ENCODE measurements at places on chromosomes 13 and 19.

DNA sequence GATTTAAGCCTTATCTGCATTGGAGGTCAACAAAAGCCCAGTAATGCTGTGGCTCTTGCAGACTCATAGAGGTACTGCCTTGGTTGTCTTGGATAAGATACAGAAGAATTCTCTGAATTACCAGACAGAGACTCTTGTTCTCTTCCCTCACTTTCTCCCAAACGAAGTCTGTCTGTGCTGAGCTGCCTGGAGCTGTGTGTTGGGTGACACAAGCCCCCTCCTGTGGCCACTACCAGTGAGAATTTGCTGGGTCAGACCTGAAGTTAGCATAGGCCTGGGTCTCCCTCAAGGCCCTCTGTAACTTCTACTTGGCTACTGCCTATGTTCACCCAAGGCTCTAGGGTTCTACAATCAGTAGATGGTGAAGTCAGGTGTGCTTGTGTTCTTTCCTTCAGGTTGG is 413.0 kb downstream of the PCDH20 start:
- DNase-seq: no peak

- DNase-seq: no peak
Measured at GRCh38 chr13:19772306-19772705, 10.4 kb downstream of the PSPC1 start.

DNA sequence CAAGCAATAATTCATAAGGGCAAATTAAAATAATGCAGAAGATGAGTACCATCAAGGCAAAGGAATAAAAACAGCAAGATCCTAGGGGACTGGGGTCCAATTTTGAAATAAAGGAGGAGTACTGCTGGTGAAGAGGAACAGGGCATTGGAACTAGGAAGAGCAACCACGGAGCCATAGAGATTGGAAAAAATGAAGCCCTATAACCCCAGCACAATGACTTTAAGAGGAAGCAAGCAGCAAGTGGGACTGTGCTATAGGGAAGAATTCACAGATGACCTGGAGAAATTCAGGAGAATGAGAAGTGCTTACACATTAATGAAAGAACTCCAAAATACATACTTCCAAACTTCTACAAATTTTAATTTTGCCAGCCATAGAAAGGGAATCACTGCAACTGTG is 44.9 kb upstream of the ITM2B start:
- no peak for DNase-seq

DNA sequence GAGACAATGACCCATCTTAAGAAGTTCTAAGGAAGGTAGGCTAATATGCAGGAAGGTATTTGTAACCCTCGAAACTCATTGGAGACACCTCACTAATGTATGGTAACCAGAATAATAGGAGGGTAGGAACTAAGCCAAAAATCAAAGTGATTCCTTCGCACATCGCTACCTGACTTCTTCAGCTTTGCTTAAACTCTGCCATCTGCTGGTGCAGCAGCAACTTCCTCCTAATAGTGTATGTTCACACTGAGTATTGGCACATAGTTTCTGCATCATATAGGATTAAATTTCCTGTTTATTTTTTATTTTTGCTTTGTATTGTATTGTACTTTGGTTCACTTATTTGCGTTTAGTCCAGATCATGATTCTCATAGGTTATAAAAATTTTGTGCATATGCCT is 676.2 kb downstream of the GPC5 start:
- DNase-seq: no peak

- no peak for DNase-seq
Measured at GRCh38 chr19:55451163-55451964, 8.3 kb upstream of the SHISA7 start.

- no peak for DNase-seq
Measured at GRCh38 chr19:39568604-39569003, 28.6 kb upstream of the EID2 start.
